BJ (cell line): ENCODE measurements at places on chromosomes 2 and 18. TPM values are rescaled to one million over a fixed set of nuclear protein-coding genes. Genes with fewer than 3 reads are reported as not detected.

- no peak for DNase-seq
Observed at GRCh38 chr18:10670856-10671255, 145.0 kb downstream of the NAPG start.

GRCh38 chr18:49111191-49111988 lies 160.6 kb upstream of the SMAD7 start:
- no peak for DNase-seq

- DNase-seq: no peak
Observed at GRCh38 chr2:174339561-174340399, 5.0 kb downstream of the SP9 start.

- DNase-seq: no peak
Observed at GRCh38 chr2:122451040-122451439, 695.6 kb downstream of the TSN start.

- no peak for DNase-seq
Observed at GRCh38 chr2:155770516-155770915, 562.0 kb downstream of the NR4A2 start.

GRCh38 chr2:140808820-140809219 lies 1322.0 kb downstream of the LRP1B start:
- no peak for DNase-seq

DNA sequence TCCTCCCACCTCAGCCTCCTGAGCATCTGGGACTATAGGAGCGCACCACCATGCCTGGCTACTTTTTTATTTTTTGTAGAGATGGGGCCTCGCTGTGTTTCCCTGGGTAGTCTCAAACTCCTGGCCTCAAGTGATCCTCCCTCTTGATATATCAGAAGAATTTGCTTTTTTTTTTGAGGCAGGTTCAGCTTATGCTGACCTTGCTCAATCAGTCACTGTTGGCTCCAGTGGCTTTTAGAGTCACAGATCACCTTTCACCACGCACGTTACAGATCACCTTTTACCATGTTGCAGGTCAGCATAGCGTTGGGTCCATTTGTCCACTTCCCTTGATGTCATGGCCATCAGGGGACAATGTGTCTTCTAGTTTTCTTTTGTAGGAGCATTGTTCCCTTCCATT lies 36.1 kb downstream of the DCAF17 start:
- DNase-seq: no peak

- DNase-seq: peak; percentile 29
Observed at GRCh38 chr2:12555012-12555645, 161.6 kb upstream of the TRIB2 start.

DNA sequence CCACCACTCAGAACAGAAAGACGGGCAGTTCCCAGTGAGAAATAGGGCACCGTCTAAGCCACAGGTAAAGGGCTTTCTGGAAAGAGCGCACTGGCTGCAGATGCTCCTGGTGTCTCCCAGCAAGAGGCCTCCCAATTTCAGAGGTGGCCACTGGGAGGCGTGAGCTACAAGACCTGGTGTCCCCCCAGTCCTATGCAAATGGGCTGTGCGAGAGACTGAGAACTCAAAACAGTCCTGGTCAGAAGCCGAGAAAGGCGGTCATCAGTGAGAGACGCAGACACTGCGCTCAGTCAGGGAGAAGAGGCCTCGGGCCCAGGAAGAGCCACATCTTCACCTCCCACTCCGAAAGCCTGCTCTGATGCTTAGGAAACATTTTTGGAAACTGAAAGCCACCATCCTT lies 179.5 kb downstream of the EIPR1 start:
- DNase-seq: no peak

GRCh38 chr18:7940379-7940778 lies 373.3 kb downstream of the PTPRM start:
- no peak for DNase-seq

DNA sequence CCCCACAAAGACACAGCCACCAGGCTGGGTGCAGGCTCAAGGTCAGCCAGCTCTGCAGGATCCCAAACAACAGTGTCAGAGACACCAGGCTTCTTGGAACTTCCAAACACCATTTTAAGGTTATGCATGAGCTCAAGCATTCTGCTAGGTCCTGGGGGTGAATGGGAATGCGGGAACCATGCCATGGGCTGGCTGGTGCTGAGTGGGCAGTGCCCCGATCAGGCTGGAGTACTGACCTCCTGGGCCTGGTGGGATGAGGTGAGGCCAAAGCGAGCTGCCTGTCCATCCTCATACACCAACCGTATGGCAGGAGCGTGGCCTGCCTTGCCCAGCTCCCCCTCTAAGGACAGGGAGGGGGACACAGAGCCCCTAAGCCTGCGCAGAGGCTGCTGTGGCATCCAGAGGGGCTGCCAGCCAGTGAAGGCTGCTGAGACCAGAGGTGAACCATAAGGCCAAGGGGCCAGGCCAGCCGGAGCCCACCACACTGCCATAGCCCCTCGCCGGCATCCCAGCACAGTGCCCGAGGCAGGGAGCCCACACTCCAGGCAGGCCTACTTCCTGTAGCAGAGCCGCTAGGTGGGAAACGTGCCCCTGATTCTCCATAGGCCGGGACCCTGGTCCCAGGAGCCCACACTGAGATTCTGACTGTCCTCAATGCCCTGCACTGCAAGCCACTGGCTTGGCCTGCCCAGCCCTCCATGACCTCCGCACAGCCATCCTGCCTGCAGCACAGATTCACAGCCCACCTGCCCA lies 135.0 kb downstream of the HDAC4 start:
- DNase-seq: no peak

- DNase-seq: no peak
Observed at GRCh38 chr18:8780227-8780626, 74.9 kb downstream of the MTCL1 start.

DNA sequence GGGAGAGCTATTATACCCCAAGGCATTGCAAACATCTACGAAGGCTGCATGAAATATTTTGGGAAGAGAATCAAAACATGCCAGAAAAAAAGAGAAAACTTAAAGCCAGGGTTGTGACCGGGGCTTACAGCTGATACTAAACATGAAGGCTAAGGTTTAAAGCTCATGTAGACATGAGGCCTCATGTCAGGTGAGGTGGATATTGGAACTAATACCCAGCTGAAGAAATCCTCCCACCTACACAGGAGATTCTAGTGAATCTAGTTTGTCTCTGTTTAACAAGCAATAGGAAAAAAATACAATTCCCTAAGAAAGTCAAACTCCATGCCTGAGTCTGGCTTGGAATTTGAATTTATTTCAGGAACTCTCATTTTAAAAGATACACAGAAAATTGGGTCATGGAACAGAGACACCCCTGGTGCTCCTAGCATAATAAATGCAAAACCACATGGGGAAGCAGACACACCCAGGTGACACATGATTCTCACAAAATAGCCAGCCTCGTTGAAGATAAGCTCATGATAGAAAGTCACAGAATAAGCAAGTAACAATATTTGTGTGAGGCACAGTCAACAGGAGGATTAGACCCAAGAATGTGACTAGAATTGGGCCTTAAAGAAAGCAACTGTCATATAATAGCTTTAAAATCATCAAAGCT lies 42.2 kb downstream of the UPP2 start:
- DNase-seq: no peak

GRCh38 chr2:48253301-48253700 lies 276.7 kb upstream of the STON1 start:
- no peak for DNase-seq

DNA sequence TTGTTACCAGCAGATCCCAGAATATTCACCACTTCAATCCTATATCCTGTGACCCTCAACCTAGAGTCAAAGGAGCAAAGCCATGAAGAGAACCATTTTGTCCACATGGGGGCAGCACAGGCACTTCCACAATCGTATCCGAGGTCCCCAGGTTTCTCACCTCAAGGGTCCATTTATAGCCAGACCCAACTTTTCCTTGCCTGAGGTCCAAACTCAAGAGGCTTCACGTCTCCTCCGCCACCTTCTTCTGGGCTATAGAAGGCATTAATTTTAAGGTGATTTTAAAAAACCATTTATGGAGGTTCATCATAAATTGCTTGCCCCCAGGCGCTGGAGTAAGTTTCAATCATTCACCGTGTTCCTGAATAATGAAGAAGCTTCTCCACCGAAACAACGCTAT lies 111.6 kb upstream of the NABP1 start:
- no peak for DNase-seq

GRCh38 chr2:7146151-7146550 lies 228.9 kb downstream of the RNF144A start:
- DNase-seq: no peak

DNA sequence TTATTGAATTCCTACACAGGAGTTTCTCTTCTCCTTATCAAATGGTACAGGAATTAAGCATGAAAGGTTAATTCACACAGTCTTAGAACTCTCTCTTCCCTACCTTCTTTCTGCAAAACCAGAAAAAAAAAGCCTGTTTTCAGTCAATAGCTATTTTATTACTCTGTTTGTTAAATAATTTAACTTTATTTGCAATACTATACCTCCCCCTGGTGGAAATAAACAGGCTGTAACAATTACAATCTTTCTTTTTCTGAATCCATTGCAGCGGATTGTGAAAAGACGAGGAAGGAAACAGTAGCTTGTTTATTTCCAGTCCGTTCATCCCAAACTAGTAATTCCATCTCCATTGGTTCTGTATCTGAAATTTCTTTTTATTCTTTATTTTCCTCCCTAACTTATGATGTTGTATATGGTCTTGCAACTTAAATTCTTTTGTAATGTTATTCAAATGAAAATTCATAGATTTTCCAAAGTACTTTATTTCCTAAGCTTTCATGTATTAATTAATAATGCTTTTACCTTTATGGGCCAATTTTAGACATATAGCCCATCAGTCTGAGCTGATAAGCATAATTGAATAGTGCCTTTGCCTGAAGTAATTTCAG lies 165.2 kb downstream of the SH3BP4 start:
- DNase-seq: no peak

- no peak for DNase-seq
Observed at GRCh38 chr2:16318051-16318450, 347.6 kb downstream of the CYRIA start.

GRCh38 chr2:199602271-199602895 lies 144.6 kb upstream of the SATB2 start:
- DNase-seq: no peak

GRCh38 chr2:96142217-96143113 lies 2.8 kb downstream of the DUSP2 start:
- no peak for DNase-seq

- no peak for DNase-seq
Observed at GRCh38 chr2:10373931-10374330, 71.2 kb downstream of the HPCAL1 start.

- no peak for DNase-seq
Observed at GRCh38 chr2:28869494-28870145, 489 bp downstream of the TRMT61B start.

Gene DSG1
- not detected in 2 replicates for polyA plus RNA-seq

Gene CNDP1
- not detected in 2 replicates for polyA plus RNA-seq

Gene IGFBP5
- polyA plus RNA-seq: 882 and 1,060 TPM in 2 replicates

Gene BARD1
- 6.6 and 6.9 TPM in 2 replicates for polyA plus RNA-seq

Gene ANKRD30BL
- not detected in 2 replicates for polyA plus RNA-seq

Gene TM4SF20
- 0.56 and 1.3 TPM in 2 replicates for polyA plus RNA-seq

Gene MAL
- polyA plus RNA-seq: not detected in 2 replicates
